Breast epithelium (tissue), 4 donors: ENCODE measurements at places on chromosomes 2 and 18. TPM values are rescaled to one million over a fixed set of nuclear protein-coding genes. Genes with fewer than 3 reads are reported as not detected.
A peak's percentile ranks its signal among the peaks of the same experiment; 100 is the strongest.

The PLGLB2 gene
- 4.0 TPM for total RNA-seq

The YIPF4 gene
- total RNA-seq = 16.8 TPM

The SATB2 gene
- 2.3 TPM for total RNA-seq

The MRO gene
- total RNA-seq = 0.59 TPM

The PPP1R1C gene
- 4.2 TPM for total RNA-seq

The IAH1 gene
- 39.5 TPM for total RNA-seq

DNA sequence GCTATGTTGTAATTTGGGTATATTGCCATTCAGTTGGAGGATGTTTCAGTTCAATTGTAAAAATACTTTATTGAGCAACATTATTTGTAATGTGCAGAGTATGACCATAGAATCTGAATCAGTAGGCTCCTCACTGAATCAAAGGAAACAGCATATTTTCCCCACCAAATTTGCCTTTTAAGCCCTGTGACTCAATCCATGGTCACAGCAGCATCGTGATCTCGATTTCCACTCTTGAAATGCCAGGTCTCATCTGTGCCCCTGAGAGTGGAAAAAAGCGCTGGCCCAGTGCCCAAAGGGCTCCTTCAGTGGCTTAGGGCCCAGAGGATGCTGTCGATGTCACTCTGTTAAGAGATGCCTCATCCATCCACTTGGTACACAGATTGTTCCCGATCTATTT, 57.5 kb downstream of the FHOD3 start:
- H3K4me1 ChIP-seq = no peaks in the 10 kb centered on the region
- no peaks in the 10 kb centered on the region for H3K36me3 ChIP-seq
- no peak for DNase-seq
- no peak overlapping the region for H3K4me3 ChIP-seq

- H3K4me1 ChIP-seq = no peaks in the 10 kb centered on the region
- no peak overlapping the region for H3K27ac ChIP-seq
- H3K27me3 ChIP-seq = no peaks in the 10 kb centered on the region
- H3K36me3 ChIP-seq = no peaks in the 10 kb centered on the region
Observed at GRCh38 chr2:188426121-188426520, 134.4 kb downstream of the GULP1 start.

DNA sequence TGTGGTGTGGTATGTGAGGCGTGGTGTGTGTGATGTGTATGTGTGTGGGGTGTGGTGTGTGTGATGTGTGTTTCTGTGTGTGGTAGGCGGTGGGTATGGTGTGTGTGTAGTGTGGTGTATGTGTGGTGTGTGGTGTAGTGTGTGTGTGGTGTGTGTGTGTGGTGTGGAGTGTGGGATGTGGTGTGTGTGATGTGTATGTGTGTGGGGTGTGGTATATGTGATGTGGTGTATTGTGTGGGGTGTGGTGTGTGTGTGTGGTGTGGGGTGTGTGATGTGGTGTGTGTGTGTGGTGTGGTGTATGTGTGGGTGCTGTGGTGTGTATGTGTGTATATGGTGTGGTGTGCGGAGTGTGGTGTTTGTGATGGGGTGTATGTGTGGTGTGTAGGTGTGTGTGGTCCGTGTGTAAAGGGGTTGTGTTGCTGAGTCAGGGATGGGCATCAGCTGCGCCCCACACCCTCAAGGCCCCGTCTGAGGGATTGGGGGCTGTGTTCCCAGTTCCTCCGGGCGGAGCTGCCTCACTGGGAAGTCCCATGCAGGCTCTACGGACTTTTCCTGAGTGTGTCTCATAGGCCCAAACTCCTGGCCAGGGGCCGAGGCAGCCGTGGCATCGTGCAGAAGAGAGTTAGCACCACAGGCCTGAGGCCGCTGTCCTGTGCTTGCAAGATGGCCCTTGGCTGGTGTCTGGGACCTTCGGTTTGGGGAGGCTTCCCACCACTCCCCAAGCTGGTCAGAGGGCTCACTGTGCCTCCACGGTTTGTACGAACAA, 18.2 kb upstream of the ARL4C start:
- no peak for DNase-seq
- no peak overlapping the region for H3K4me3 ChIP-seq
- H3K27me3 ChIP-seq = no peaks in the 10 kb centered on the region
- H3K36me3 ChIP-seq = no peaks in the 10 kb centered on the region
- no peaks in the 10 kb centered on the region for H3K4me1 ChIP-seq

DNA sequence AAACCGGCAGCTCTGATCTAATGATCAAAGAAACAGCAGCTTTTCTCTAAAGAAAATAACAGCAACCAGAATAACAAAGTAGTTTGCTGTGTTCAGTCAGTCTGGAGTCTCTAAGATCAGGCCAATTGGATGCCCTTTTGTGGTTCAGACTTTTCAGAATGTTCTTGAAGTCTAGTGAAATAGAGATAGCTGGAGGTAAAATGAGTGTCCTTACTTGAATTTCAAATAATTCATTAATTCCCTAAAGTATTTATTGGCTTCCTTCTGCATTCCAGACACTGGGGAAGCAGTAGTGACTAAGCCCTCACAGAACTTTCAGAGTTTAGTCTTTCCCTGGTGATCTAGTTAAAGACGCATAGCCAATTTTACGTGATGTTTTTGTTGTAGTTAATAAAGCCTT, 58.7 kb downstream of the C18orf54 start:
- no peak overlapping the region for H3K27ac ChIP-seq
- no peak for DNase-seq
- no peak overlapping the region for H3K4me3 ChIP-seq

DNA sequence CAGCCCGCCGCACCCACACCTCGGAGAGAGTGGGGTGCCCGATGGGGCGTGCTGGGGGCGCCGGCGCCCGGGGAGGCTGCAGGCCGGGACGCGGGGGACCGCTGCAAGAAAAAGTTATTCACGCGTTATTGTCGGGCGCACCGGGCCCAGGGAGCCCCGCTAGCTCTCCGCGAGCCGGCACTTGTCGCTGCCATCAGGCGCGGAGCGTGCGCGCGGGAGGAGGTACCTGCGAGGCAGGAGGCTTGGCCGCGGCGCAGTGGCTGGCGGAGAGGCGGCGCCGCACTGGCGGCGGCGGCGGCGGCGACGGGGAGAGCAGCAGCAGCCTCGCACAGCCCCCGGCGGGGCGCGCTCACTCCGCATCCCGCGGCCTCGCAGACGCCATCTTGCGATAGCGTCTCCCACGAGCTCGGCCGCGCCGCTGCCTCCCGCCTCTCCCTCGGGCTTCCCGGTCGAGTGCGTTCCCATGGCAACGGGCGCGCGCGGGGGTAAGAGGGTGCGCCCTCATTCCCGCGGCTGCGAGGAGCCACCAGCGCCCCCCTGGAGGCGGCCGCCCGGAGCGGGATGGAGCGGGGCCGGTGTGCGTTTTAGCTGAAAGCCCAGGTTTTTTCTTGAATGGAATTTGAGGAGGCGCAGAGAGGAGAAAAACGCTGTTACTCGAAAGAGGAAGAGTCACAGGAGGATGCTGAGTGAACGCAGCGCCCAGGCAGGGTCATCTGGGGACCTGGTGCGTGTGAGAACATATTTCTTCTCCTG, at the start of gene CHN1:
CHN1 (minus strand) TSS at position 402 of the 753 bp plus-strand sequence. CDS start 469 bp downstream, outside the sequence.
- peak within 1 kb of the TSS; percentile 77 for H3K4me3 ChIP-seq
- no peaks in the 10 kb centered on the region for H3K36me3 ChIP-seq
- H3K4me1 ChIP-seq = no peaks in the 10 kb centered on the region

- no peaks in the 10 kb centered on the region for H3K27me3 ChIP-seq
- H3K4me3 ChIP-seq = no peak overlapping the region
- no peaks in the 10 kb centered on the region for H3K36me3 ChIP-seq
- no peaks in the 10 kb centered on the region for H3K4me1 ChIP-seq
Observed at GRCh38 chr2:196681510-196681909, 42.0 kb downstream of the CCDC150 start.

GRCh38 chr2:42890791-42891355, 98.5 kb upstream of the HAAO start:
- H3K27me3 ChIP-seq = no peaks in the 10 kb centered on the region
- H3K36me3 ChIP-seq = no peaks in the 10 kb centered on the region
- no peak for DNase-seq

DNA sequence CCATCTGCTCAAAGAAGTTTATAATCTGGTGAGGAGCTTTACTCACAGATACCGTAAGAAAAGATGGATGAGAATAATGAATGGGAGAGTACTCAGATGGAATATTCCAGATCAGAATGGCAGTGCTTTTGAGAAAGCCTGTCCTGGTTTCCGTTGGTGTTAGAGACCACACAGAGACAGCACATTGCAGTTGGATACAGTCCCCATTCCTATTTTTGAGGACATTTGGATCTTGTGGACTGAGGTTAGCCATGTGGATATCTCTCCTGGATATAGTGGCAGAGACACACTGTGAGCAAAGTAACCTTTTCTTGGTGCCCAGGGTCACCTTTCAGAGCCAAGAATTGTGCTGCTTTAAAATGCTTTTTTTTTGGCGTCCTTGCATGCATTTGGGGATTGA, 63.7 kb downstream of the TANC1 start:
- no peaks in the 10 kb centered on the region for H3K27me3 ChIP-seq
- H3K27ac ChIP-seq = peak overlapping the region; percentile 33
- no peaks in the 10 kb centered on the region for H3K36me3 ChIP-seq
- no peaks in the 10 kb centered on the region for H3K4me1 ChIP-seq

DNA sequence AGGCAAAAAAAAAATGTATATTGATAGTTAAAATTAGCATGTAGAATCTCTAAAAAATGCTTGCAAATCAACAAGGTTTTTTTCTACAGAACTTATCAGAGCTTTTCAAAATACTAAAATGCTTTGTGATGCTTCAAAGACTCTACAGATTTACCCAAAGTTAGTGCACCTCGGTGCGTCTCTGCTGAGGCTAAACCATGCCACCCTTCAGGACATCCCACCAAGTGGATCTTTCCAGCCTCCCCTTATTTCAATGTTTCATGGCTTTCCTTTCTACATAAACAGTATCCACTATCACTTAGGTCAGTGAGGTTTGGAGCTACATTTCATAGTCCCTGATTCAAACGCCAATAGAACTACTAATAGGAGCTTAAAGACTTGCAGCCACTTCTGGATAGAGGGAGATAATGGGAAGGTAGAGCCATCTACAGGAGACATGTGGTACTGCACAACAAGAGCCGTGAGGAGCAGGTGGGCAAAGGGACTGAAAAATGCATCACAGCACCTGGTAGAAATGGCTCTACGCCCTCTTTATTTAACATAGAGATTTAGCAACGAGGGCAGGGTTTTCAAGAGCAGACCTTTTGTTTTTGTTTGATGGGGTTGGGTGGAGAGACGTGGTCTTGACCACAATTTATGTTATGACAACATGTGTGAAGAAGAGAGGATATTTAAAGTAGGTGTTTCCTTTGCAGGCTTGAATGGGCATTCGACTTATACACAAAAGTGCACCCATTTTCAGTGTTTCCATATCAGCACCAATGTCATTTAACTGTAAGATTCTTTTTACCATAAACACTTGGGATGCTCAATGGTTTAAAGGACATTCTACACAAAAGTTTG, 56.1 kb upstream of the SLC35G4 start:
- no peaks in the 10 kb centered on the region for H3K4me1 ChIP-seq
- no peaks in the 10 kb centered on the region for H3K27me3 ChIP-seq
- H3K4me3 ChIP-seq = no peak overlapping the region
- no peak overlapping the region for H3K27ac ChIP-seq
- DNase-seq = no peak

DNA sequence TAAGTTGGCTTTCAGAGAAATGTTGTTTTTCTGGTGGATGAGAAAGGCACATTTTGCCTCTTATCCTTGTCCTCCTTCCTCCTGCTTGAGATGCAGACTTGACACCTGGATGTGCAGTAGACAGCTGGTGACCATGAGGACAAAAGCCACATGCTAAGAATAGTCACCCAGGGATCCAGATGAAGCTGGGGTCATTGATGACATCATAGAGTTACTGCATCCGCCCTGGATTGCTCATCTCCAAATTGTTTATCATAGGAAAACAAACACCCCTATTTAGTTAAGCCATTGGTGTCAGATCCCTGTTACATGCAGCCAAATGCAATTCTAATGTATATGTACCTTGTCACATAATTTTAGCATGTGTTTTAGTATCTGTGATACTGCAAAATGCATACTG, 16.3 kb upstream of the SLC1A4 start:
- H3K4me3 ChIP-seq = no peak overlapping the region
- H3K36me3 ChIP-seq = no peaks in the 10 kb centered on the region
- H3K27ac ChIP-seq = no peak overlapping the region
- H3K4me1 ChIP-seq = no peaks in the 10 kb centered on the region
- DNase-seq = no peak

GRCh38 chr2:74959106-74959751, 786 bp downstream of the POLE4 start:
- peak overlapping the region; percentile 54 for H3K4me3 ChIP-seq
- DNase-seq = no peak
- H3K27ac ChIP-seq = peak overlapping the region; percentile 92
- no peaks in the 10 kb centered on the region for H3K4me1 ChIP-seq

GRCh38 chr2:138838851-138839620, 58.8 kb upstream of the NXPH2 start:
- no peak overlapping the region for H3K27ac ChIP-seq
- peaks cover 3% of the 10 kb centered on the region for H3K27me3 ChIP-seq
- DNase-seq = no peak
- H3K36me3 ChIP-seq = no peaks in the 10 kb centered on the region

GRCh38 chr2:83186105-83186760, 1272.8 kb downstream of the SUCLG1 start:
- DNase-seq = no peak
- H3K4me1 ChIP-seq = no peaks in the 10 kb centered on the region
- H3K27me3 ChIP-seq = no peaks in the 10 kb centered on the region
- no peak overlapping the region for H3K4me3 ChIP-seq
- H3K27ac ChIP-seq = no peak overlapping the region

GRCh38 chr18:59643740-59644139, 53.5 kb downstream of the CCBE1 start:
- DNase-seq = no peak
- no peaks in the 10 kb centered on the region for H3K27me3 ChIP-seq
- H3K4me1 ChIP-seq = no peaks in the 10 kb centered on the region
- H3K36me3 ChIP-seq = no peaks in the 10 kb centered on the region
- H3K4me3 ChIP-seq = no peak overlapping the region

- no peaks in the 10 kb centered on the region for H3K27me3 ChIP-seq
- H3K4me3 ChIP-seq = no peak overlapping the region
- no peaks in the 10 kb centered on the region for H3K36me3 ChIP-seq
- DNase-seq = no peak
Observed at GRCh38 chr2:235091421-235091820, 139.6 kb downstream of the SH3BP4 start.

- no peak for DNase-seq
- no peaks in the 10 kb centered on the region for H3K27me3 ChIP-seq
- no peak overlapping the region for H3K4me3 ChIP-seq
- no peak overlapping the region for H3K27ac ChIP-seq
- H3K36me3 ChIP-seq = no peaks in the 10 kb centered on the region
Observed at GRCh38 chr18:33757037-33757436, 179.0 kb downstream of the ASXL3 start.

GRCh38 chr18:79642626-79643025, 37.0 kb upstream of the CTDP1 start:
- no peak overlapping the region for H3K4me3 ChIP-seq
- H3K27ac ChIP-seq = no peak overlapping the region
- no peaks in the 10 kb centered on the region for H3K36me3 ChIP-seq
- no peak for DNase-seq
- peaks cover 12% of the 10 kb centered on the region for H3K27me3 ChIP-seq
